ENCODE measurements at places on chromosomes 3 and 15. TPM values are rescaled to one million over a fixed set of nuclear protein-coding genes. Genes with fewer than 3 reads are reported as not detected.

Gene ERICH6
- not detected for total RNA-seq

Gene LINGO1
- not detected for total RNA-seq

Gene CYP19A1
- not detected for total RNA-seq

Gene WDR73
- 23.7 TPM for total RNA-seq

Gene CEMIP
- total RNA-seq, result not detected

Gene PLCB2
- total RNA-seq, result 222 TPM

Gene BUB1B
- 1.4 TPM for total RNA-seq

Gene TMC3
- not detected for total RNA-seq

Gene SEMA3F
- 0.22 TPM for total RNA-seq

Gene XIRP1
- total RNA-seq, result not detected

Gene CACNA2D3
- not detected for total RNA-seq

Gene TNK2
- total RNA-seq, result 161 TPM

Gene MUC13
- 0.47 TPM for total RNA-seq

Gene ZNF501
- total RNA-seq, result 0.22 TPM

Gene SAMD7
- not detected for total RNA-seq

Gene TMEM212
- not detected for total RNA-seq

Gene EOMES
- 0.69 TPM for total RNA-seq

Gene ECE2
- total RNA-seq, result not detected

Gene FEZF2
- total RNA-seq, result not detected

Gene GOLGA8R
- total RNA-seq, result 1.8 TPM

Gene FBXW12
- not detected for total RNA-seq

Gene SAMMSON
- not detected for total RNA-seq

Gene BFSP2
- total RNA-seq, result not detected

Gene THSD4
- total RNA-seq, result not detected

Gene PDIA5
- 3.0 TPM for total RNA-seq

Gene RPS27L
- total RNA-seq, result 40.0 TPM

Gene HOMER2
- 0.85 TPM for total RNA-seq

Gene CCDC39
- total RNA-seq, result not detected

Gene RPS17
- total RNA-seq, result 3,180 TPM

Gene RASL12
- total RNA-seq, result not detected

Gene GPR62
- total RNA-seq, result not detected

Gene GABRR3
- not detected for total RNA-seq

Gene PLAAT1
- not detected for total RNA-seq

Gene ITPKA
- not detected for total RNA-seq

Gene OSTN
- not detected for total RNA-seq

Gene MUC4
- not detected for total RNA-seq

Gene UROC1
- not detected for total RNA-seq
